Epithelial cell of prostate (primary cell): ENCODE measurements at places on chromosomes 12 and 14.

DNA sequence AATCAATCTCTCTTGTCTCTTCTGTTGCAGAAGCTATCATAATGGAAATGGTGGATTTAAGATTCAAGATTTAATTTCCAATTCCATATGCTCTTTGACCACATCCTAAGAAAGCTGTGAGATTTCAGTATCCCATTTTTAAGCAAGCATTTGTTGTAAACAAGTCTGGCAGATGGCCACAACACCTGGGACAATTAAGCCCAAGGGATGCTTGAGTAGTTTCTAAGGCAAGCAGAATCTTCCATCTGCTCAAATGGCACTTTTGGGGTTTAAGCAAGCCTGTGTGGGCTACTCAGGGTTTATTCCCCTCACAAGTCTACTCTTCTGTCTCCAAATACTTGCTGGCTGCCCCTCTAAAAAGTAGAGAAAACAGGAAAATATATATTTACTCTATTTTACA is 304.7 kb upstream of the SYT1 start:
- no peak for DNase-seq

DNA sequence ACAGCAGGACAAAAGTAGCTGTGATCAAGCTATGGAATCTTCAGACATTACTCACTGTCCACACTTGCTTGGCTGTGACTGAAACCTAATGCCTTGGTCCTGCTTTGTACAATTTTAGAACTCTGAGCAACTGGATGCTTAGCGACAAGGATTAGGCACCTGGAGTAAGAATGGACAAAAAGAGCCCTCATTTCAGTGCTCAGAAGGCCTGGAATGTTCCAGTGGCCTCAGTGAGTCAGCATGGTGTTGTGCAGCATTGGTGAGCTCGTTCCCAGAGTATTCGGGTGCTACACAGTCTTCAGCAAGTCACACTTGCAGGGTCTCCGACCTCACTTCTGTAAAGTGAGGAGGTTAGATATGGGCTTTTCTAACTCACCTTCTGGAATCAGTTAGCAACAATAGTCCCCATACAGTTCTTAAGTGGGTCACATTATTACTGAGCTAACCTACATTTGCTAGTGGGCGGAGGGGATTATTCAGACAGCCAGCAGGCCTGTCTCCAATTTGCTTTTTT is 108.0 kb upstream of the MDM1 start:
- DNase-seq: no peak

- DNase-seq: no peak
Measured at GRCh38 chr12:100234591-100235304, 32.1 kb downstream of the DEPDC4 start.

- DNase-seq: no peak
Measured at GRCh38 chr12:104534162-104534856, 77.6 kb downstream of the CHST11 start.

DNA sequence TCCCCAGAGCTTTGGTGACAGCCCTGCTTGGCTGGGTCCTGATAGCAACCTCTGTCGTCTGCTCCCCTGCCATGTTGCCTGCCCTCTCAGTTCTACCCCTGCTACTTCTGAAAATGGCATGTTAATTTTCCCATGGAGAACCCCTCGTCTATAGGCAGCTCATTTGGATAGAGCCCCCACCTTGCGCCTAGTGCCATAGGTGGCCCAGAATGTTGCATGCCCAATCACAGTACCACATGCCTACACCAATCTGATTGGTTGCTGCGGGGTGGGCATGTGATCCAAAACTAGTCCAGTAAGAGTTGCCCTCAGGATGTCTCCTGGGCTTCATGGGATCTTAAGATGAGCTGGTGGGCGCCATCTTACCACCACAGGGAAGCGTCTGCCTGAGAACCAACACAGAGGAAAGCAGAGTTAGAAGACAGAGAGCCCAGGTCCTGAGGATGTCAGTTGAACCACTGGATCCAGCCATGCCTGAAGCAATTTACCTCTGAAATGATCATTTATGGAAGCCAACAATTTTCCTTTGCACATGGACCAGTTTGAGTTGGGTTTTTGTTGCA is 85.7 kb downstream of the PAPOLA start:
- DNase-seq: no peak

- peak; percentile 49 for DNase-seq
Measured at GRCh38 chr12:74370608-74371216, 166.9 kb upstream of the ATXN7L3B start.

- no peak for DNase-seq
Measured at GRCh38 chr14:79356040-79356439, 855.3 kb downstream of the DIO2 start.

- no peak for DNase-seq
Measured at GRCh38 chr12:32542428-32543229, 136.5 kb upstream of the DNM1L start.

- DNase-seq: no peak
Measured at GRCh38 chr14:24080888-24081738, 9.8 kb downstream of the CPNE6 start.

- no peak for DNase-seq
Measured at GRCh38 chr14:54718046-54718445, 151.1 kb downstream of the SAMD4A start.

GRCh38 chr12:29562110-29562804 is 64.8 kb upstream of the OVCH1 start:
- DNase-seq: no peak

DNA sequence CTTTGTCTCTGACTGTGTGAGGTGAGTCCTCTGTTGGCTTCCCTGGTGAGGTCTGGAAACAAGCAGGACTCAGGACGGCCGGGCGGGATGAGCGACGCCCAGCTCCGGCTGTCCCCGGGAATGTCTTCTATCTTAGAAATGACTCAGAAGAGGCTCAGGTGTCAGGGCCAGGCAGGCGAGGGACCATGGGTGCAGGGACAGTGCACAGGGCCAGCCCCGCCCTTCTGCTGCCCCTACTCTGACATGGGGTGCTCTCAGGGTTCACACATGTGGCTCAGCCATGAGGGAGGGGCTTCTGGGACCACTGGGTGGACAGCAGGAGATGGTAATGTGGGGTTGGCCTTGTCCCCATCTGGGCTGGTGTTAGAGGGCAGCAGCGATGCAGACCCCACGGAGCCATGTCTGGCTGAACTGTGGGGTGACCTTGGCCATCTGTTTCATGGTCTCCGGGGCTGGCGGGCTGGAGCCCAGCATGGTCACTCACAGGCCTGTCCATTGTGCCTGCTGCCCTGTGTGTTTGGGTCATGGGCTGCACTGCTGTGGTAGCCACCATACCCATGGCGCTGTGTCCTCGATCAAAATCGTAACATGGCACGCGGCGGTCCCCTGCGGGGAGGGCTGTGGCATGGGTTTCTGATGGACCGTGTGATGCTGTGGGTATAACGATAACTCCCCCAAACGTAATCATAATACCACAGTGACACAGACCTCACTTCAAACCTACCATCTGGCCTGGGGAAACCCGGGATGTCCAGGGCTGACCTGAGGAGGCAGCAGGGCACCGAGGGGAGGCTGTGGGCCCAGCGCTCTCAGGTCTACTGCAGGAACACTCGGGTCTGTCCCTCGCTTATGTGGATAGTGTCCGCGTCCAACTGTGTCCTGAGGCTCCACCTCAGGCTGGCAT is 368.8 kb downstream of the TMEM121 start:
- DNase-seq: no peak

GRCh38 chr14:51304941-51305340 is 64.9 kb downstream of the TMX1 start:
- peak; percentile 71 for DNase-seq

- no peak for DNase-seq
Measured at GRCh38 chr12:122850695-122851350, 15.6 kb downstream of the HIP1R start.

- DNase-seq: no peak
Measured at GRCh38 chr14:31419179-31419966, 977 bp downstream of the HEATR5A start.

DNA sequence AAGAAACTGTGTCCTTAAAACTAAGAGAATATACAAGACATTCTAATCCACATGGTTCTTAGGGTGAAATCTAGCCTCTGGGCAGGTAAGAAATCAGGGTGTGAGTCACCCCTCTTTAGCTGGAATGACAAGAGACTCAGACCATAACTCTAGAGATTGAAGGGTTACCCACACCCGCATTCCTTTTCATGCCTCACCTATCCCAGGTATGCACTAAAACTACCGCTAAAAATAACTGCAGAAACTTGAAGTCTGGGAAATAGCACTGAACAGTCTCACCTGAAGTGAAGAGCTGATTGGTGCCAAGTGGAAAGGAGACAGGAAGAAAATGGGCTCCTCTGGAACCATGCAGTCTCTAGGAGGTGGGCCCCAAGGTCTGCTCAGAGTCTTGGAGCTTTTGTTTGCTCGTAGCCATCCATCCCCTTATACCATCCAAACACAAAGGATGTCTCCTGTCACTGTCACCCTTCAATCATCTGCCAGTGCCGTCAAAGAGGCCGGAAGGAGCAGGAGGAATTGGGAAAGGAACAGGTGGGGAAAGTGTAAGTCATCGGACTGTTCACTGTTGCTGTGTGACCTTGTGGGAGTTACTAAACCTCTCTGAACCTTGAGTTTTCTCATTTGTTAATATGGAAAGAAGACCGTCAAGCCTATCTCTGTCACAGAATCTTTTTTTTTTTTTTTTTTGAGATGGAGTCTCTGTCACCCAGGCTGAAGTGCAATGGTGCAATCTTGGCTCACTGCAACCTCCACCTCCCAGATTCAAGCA is 22.4 kb downstream of the DDX47 start:
- peak; percentile 96 for DNase-seq

DNA sequence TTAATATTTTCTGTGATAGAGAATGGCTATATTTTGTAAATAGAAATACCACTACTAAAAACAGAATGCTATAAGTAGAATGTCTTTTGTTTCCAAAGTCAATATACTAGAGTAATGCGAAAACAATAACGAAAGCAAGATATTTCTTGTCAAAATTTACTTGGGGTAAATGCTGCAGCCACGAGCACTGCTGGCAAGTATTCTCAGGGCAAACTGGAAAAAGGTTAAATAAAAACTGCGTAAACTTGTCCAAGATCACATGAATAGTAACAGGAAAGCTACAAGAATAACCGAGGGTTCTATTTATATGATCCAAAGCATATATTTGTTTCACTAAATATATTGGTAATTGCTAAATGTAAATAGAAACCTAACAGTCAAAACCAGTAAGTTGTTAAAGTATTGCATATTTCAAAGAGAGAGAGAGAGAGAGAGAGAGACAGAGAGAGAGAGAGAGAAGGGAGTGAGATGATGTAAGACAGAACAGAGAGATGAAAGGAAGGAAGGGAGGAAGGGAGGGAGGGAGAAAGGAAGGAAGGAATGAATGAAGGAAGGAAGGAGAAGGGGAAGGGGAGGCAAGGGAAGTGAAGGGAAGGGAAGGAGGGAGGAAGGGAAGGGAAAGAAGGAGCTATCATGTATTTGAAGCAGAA is 231.7 kb downstream of the KCNC2 start:
- DNase-seq: no peak

DNA sequence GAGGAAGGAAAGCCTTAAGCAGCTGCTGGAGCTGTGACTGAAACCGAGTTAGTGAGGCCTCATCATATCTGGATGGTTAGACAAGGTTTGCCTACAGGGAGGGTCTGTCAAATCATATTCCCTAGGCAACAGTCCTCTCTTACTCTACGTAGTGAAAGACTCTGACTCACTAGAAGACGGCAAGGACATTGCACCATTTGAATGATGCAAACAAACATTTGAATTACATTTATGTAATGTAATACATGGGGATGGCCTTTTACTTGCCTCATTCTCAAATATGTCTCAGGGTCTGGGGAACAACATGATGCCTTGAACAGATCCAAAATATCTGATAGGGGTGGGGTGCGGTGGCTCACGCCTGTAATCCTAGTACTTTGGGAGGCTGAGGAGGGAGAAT is 29.8 kb upstream of the STRAP start:
- DNase-seq: peak; percentile 41

GRCh38 chr12:125104982-125105381 is 39.7 kb downstream of the AACS start:
- no peak for DNase-seq

GRCh38 chr12:42568952-42569915 is 20.3 kb downstream of the PRICKLE1 start:
- DNase-seq: no peak

- DNase-seq: no peak
Measured at GRCh38 chr14:90717916-90718315, 98.3 kb downstream of the TTC7B start.

DNA sequence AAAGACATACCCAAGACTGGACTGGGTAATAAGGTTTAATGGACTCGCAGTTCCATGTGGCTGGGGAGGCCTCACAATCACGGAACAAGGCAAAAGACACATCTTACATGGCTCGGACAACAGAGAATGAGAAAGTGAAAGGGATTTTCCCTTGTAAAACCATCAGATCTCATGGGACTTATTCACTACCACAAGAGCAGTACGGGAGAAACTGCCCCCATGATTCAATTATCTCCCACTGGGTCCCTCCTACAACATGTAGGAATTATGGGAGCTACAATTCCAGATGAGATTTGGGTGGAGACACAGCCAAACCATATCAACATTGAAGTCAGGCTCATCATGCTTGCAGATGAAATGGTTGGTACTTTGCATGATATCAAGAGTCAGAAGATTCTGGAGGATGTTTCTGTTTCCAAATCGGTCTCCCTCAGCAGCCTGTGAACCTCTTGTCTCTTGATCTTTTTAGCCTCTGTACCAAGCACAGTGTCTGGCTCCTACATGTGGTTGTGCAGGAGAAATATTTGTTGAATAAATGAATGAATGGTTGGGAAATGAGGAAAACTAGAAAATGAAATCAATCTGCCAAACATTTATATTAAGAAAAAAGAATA is 98.6 kb downstream of the VRK1 start:
- DNase-seq: no peak

GRCh38 chr12:3493043-3493858 is 2.2 kb downstream of the PRMT8 start:
- DNase-seq: no peak

- DNase-seq: no peak
Measured at GRCh38 chr12:124505001-124505818, 62.2 kb downstream of the NCOR2 start.

- DNase-seq: no peak
Measured at GRCh38 chr12:47590771-47591360, 115.0 kb downstream of the RPAP3 start.

- no peak for DNase-seq
Measured at GRCh38 chr12:100557357-100557756, 16.1 kb upstream of the GAS2L3 start.

DNA sequence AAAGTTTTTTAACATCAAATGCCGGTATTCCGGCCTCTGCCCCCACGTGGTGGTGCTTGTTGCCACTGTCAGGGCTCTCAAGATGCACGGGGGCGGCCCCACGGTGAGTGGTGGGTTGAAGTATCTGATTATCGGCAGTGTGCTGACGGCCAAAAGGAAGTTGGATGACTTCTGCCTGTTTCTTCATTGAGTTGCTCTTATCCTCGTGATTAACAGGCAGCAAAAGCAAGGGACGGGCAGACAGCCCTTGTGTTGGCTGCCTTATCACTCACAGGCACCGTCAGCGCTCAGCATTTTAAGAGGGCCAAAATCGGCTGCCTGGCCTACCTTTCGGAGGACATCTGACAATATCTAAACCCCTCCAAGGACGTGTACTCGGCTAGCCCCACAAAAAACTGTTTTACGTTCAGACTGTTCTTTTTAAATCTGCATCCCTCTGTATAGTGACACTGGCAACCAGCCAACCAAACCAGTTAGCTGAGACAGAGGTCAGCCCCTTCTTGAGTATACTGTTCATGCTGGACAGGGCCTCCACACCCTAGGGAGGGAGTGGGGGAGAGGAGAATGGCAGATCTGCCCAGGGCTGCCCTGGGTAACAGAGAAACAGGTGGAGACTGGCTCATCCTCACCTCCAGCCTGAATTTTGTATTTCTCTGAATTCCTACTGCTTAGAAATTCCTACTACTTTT is 22.9 kb upstream of the AKAP5 start:
- no peak for DNase-seq

GRCh38 chr14:69666112-69666511 is 54.7 kb downstream of the SUSD6 start:
- DNase-seq: no peak

GRCh38 chr14:64639340-64639821 is 64.8 kb upstream of the PLEKHG3 start:
- DNase-seq: peak; percentile 45
